Occipital lobe (tissue), 3 donors: ENCODE measurements at places on chromosomes 7 and 10.

DNA sequence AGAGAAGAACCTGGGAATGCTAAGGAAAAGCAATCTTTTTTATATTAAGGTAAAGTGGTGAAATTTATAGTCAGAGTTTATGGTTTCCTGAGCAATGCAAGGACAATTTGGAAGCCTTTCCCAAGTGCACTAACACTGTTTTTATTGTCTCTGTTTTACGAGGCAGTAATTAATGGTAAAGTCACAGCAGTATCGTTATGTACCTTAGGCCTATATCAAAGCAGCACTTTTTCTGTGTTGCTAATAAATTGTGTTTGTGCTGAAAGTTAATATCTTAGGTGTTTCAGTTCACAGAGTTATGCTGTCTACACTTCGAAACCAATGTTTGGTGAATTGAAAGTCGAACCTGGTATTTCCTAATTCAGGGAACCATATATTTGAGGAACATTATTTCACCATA lies 19.2 kb downstream of the OIT3 start:
- no peak for DNase-seq

- DNase-seq: no peak
Observed at GRCh38 chr10:34198953-34199352, 616.1 kb downstream of the PARD3 start.

- DNase-seq: no peak
Observed at GRCh38 chr10:97134983-97135382, 50.8 kb downstream of the SLIT1 start.

- DNase-seq: no peak
Observed at GRCh38 chr7:24902276-24902675, 77.7 kb downstream of the OSBPL3 start.
